Activated T-helper 2 cell treated with anti-CD3 and anti-CD28 coated beads, Interferon-gamma antibody, Interleukin-2, Interleukin-4, amounts not matched to agents 10 μg/mL and 5 μg/mL and 100 μg/mL, durations not matched to agents 14 hours and 24 hours and 36 hours (primary cell): ENCODE measurements at places on chromosomes 6 and 20. TPM values are rescaled to one million over a fixed set of nuclear protein-coding genes. Genes with fewer than 3 reads are reported as not detected.

- DNase-seq = no peak
Observed at GRCh38 chr6:92635553-92636153, 783.7 kb downstream of the EPHA7 start.

DNA sequence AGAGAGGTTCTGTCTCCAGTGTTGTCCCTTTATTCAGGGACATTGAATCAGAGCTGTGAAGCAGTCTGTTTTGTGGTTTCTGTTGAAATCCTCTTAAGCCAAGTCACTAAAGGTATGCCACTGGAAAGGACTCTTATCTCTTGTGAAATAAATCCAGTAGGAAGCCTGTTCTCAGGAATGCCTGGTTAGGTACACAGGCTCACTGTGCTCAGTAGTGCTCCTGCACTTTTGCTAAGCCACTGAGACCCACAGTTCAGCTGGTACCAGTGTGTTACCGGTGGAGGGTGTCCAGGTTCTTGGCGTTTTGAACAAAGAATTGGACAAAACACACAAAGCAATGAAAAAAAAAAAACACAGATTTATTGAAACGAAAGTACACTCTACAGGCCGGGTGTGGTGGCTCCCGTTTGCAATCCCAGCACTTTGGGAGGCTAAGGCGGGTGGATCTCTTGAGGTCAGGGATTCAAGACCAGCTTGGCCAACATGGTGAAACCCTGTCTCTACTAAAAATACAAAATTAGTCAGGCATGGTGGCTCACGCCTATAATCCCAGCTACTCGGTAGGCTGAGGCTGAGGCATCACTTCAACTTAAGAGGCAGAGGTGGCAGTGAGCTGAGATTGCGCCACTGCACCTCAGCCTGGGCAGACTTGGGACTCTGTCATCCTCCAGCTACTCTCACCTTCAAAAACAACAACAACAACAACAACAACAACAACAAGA is 186.1 kb downstream of the JARID2 start:
- DNase-seq = no peak

GRCh38 chr6:25713824-25714223 is 40.7 kb upstream of the SLC17A4 start:
- no peak for DNase-seq

GRCh38 chr20:2829376-2829775 is 11.1 kb downstream of the PCED1A start:
- no peak for DNase-seq

DNA sequence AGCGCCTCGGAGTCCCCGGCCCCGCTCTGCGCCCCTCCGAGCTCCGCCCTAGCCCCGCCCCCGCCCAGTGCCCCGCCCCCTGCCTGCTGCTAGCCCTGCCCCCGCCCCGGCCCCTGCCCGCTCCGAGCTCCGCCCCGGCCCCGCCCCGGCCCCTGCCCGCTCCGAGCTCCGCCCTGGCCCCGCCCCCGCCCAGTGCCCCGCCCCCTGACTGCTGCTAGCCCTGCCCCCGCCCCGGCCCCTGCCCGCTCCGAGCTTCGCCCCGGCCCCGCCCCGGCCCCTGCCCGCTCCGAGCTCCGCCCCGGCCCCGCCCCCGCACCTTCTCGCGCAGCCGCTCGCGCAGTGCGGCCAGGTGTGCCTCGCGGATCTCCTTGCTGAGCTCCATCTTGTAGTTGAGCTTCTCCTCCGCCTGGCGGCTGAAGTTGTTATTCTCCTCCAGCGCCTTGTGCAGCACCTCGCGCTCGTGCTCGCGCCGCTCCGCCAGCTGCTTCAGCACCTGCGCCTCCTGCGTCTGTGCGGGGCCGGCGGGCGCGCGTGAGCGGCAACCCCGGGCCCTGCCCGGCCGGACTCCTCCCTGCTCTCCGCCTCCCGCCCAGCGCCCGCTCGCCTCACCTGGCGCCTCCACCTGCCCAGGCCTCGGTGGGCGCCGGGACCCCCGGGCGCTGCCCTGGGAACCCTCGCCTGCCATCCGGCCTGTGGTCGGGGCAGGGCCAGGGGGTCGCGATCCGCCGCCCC is 11.3 kb downstream of the STMN3 start:
- peak; percentile 94 for DNase-seq

- DNase-seq = no peak
Observed at GRCh38 chr6:25309886-25310285, 30.7 kb downstream of the CARMIL1 start.

DNA sequence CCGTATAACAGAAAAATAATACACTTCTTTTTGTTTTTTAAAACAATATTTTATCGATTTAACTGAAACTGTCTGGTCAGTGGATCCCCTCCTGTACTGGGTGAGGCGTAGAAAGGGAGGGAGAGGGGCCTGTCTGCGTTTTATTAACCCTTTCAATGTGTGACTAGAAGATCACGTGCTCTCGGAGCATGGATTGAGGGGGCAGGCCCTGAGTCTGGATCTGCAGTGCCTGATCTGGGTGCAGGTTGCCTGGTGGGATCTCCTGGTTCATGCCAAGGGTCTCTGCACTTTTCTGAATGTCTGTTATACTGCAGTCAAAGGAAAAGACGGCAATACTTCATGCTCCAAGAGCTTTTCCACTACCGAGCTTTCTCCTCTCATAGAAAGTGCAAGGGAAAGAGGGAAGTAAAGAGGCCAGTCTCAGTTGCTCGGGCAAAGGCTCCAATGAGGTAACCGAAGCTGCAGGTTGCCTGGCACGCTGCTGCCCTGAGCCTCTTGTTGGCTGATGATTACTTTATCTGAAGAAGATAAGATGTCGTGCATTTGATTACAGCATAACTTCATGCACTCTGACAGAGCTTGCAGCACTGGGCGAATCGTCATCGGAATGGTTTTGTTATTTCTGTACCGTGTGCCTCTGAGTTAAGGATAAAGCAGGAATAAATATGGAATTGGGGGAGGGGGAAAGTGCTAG is 167.5 kb upstream of the PMEPA1 start:
- no peak for DNase-seq

DNA sequence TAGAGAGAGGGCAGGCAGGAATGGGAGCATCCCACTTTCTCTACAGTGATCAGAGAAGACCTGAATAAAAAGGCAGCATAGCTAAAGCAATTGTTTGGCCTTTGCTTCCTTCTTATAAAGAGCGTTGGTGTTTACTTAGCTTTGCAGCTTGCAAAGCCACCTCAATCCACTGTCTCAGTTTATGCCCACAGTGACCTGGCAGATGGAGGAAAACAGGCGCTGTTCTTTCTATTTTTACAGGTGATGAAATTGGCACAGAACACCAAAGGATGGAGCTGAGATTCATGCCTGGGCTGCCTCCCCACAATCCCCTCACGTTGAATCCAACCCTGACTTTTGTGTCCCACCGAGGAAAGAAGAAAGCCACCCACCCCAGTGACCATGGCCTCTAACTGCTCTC is 130.5 kb downstream of the TTLL2 start:
- no peak for DNase-seq

GRCh38 chr6:42451333-42452170 is at the start of gene TRERF1:
Gene TRERF1, minus strand, starts transcription at chr6:42451926. Its CDS starts 182,336 bp downstream, at chr6:42269590.
- peak; percentile 64 for DNase-seq

GRCh38 chr6:166908811-166909210 is 47.5 kb downstream of the RNASET2 start:
- DNase-seq = no peak

DNA sequence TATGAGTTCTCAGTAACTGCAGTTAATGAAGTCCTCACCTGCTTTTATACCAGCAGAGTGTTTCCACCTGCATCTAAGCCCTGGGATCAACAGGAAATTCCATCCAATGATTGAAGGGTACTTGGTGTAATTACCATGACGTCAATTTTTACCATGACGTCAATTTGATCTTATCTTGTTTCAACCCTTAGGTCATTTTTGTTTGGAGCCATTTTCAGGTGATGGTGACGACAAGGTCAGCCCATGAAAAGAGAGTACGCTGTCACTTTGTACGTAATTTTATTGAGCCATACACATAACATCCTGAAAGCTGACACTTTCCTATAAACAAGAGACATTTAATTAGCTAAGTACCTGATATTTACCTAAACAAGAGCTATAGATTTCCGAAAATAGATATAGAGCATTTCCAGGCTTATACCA is at the start of gene CGA:
Gene CGA, minus strand, starts transcription at position 20 of the 423 bp plus-strand sequence. CDS start 6,906 bp downstream, outside the sequence.
- no peak for DNase-seq

GRCh38 chr20:41497186-41497895 is 120.8 kb downstream of the CHD6 start:
- no peak for DNase-seq

- no peak for DNase-seq
Observed at GRCh38 chr6:18431581-18431980, 44.4 kb downstream of the RNF144B start.

DNA sequence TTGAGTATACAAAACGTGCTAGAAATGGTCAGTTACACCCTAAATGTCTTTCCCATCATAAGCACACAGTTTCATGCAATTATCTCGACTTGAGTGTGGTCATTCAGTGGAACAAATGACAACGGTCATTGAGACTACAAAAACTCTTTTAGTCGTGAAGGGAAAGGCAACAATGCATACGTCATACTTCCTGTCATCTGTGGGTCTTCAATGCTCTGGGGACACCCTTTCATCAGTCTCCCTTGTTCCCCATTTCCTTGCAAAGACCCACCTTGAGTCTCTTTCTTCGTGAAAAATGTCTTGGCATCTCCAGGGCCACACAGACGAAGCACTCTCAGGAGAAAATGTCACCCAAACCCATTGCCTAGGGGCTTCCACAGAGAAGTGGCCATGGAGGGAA is 238.5 kb downstream of the GMPR start:
- no peak for DNase-seq

DNA sequence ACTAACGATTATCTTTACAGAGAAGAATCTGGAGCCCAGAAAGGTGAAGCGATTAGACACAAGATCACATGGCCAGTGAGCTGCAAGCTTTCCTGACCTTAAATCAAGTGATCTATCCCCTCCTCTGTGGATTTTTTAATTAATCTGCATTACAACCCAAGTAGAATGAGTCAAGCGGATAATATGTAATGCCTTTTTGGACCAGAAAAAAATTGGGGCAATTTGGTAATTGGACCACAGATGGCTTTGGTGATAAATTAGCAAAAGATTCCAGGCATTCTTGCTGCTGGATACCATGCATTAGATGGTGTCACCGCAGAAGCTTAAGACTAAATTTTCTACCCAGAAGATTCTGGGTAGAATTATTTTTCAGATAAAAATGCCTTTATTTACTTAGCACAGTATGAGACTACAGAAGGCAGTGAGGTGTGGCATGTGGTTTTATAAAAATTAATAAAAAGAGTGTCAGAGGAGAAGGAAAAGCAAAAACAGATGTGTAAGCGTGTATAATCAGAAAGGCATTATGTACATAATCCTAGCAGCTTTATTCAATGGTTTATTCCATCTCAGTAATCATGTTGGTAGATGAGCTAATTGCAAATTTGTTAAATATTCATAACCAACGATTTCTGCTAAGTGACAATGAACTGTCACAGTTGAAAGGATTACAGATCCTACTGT is 53.9 kb upstream of the PCSK2 start:
- no peak for DNase-seq

DNA sequence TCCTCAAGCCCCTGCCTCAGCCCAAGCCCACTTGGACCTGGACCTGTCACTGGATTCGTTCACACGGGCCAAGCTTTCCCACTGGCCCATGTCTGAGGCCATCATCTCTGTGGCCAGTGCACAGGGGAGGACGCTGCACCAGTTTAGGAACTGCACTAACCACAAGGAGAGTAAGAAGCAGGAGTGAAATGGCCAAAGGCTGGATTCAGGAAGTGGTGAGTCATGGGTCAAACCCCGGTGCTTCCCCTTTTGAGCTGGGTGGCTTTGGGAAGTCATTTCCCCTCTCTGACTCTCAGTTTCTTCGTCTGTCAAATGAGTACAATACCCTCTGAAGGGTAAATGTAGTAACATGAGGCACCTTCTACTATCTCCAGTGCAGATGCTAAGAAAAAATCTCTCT is 87.9 kb downstream of the CD40 start:
- no peak for DNase-seq

DNA sequence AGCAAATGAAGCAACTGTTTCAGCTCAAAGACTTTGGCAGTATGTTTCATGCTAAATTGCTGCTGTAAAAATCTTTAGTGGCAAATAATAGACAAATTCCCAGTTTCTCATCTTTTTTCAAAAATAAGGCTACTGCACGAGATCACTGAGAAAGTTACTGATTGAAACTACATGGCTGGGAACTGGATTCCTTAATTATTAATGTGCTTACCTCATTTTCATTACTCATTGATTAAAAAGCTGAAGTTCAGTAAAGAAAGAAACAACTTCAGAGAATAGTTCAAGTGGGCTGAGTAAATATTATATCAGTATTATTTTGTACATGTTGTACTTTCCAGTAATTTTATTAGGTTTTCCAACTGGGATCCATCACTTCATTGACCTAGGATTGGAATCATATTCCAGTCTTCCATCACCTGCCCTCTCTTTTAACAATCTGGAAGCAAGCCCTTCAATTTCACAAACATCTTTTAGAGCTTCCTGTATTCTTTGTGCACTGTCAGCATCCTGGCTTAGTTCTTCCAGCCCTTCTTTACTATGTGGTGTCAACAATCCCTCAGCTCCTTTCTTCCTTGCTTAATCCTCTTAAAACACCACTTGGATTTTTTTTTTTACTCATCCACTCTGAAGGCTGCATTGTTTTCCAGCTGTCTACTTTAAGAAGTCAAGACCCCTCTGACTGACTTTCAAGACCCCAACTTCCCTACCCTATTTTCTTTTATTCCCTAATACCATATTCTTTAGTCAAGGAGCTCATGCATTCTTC is 4.3 kb downstream of the MEI4 start:
- no peak for DNase-seq

DNA sequence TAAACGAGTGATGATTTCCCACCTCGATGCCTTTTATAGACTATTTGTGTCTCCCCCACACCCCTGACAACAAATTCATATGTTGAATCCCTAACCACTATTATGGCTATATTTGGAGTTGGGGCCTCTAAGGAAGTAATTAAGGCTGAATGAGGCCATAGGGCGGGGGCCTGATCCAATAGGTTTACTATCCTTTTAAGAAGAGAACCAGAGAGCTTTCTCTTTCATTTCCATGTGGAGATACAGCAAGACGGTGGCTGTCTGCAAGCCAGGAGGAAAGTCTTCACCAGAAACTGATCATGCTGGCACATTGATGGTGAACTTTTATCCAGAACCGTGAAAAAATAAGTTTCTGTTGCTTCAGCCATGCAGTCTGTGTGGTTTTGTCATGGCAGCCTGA is 38.9 kb upstream of the CLIC5 start:
- DNase-seq = no peak

DNA sequence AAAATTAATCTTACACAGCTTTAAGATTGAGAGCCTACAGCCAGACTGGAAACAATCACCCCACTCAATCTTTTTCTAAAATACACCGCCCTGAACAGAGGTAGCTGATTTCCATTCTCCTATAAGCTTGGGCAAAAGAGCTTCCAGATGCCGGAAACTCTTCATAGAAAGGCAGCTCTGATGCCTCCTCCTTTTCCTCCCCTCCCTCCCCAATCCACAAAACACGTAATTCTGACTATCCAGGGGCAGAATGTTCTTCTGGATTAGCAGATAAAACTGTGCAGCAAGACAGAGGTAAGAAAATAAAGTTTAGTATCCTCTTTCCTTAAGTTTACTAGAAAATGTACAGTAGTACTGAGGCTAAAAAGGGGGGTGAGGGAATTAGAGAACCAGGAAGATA is 15.8 kb downstream of the ADNP start:
- DNase-seq = no peak

Gene CRISP3
- not detected in 2 replicates for total RNA-seq

Gene STX16
- 101 and 103 TPM in 2 replicates for total RNA-seq

Gene PNPLA1
- total RNA-seq = not detected in 2 replicates

Gene OR2J3
- not detected in 2 replicates for total RNA-seq
